GDM1 (cell line): ENCODE measurements at places on chromosomes 2 and 18.

GRCh38 chr2:228630786-228631185 is 449.3 kb upstream of the SPHKAP start:
- DNase-seq, result no peak

DNA sequence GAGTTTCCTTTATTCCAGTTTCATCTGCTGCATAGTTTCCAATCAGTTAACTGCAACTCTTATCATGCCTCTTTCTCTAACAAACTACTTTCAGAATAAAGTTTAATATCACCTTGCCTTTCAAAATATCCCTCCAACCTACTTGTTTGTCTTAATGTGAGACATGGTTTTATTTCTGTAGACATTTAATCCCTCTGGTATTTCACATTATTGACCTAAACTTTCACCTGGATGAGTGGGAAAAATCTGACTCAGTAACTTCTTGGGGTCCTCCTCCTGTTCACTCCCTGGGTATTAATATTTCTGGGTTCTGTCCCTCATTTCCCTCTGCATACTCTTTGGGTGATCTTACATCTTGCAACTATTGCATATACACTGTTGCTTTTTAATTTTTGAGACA is 27.9 kb downstream of the MSH6 start:
- no peak for DNase-seq

DNA sequence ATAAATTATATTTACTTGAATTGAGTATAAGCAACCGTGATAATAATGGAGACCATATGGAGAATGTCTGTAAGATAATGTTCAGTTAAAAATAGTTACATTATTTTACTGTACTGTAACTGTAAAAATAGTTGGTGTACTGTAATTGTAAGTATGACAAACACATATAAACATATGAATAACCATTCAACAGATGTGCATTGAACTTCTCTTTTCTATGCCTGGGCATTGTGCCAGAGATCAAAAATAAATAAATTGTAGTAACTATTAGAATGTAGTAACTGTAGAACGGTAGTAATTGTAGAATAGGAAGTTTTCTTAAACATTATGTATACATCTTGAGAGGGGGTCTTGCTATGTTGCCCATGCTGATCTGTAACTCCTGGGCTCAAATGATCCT is 287.4 kb upstream of the EPAS1 start:
- DNase-seq, result no peak

GRCh38 chr2:196927376-196928225 is 1.1 kb upstream of the PGAP1 start:
- peak; percentile 30 for DNase-seq

DNA sequence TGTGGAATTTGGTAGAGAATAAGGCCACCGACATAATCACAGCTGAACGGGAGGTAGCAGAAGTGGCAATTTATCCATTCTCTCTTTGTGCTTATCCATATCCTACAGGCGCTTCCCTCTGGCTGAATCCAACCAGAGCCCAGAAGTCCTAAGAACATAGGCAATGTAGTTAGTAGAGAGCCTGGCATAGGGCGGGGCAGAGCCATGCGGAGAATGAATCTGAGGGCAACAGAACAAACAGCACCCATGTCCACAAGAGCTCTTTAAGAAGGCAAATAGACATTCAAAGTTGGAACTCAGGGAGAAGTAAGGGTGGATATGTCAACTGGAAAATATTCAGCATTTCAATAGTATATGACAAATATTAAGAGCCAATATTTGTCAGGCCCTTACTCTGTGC is 305.9 kb upstream of the VWC2L start:
- no peak for DNase-seq

GRCh38 chr2:99153921-99154604 is 679 bp downstream of the TSGA10 start:
- DNase-seq, result no peak

DNA sequence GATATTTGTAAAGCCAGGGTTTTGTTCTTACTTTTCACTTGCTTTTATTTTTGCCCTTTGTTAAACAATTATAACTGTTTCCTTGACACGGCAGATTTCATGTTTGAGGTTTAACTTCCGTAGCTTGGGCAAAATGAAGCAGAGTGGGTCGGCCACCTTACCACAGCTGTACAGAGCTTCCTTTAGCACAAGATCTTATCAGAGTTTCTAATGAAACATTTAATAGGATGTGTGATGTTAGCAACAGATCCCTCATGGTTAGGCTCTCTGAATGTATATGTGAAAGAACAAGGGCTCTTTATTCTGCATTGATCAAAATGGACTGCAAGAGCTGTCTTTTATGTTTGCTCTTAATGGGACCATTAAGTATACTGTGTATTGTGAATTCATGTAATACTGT is 22.3 kb downstream of the RNF125 start:
- DNase-seq, result peak; percentile 62

GRCh38 chr2:159201360-159202063 is 85.0 kb downstream of the WDSUB1 start:
- DNase-seq, result no peak

DNA sequence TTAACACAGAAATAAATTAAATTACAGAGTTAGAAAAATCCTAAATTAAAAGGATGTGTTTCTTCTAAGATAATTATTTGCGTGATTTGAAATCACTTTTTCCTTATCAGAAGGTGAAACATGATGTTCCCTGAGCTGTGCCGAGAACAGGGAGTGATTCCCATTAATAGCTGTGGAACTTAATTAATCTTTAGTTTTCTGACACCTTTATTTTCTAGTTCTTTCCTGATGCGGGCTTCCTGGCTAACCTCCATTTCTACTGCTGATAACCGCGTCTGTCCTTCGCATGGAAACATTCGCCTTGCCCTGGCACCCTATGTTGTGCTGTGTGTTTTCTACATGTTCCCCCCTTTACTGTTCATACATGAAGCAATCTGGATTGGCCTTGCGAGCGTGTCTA is 172.9 kb downstream of the FAM210A start:
- no peak for DNase-seq

DNA sequence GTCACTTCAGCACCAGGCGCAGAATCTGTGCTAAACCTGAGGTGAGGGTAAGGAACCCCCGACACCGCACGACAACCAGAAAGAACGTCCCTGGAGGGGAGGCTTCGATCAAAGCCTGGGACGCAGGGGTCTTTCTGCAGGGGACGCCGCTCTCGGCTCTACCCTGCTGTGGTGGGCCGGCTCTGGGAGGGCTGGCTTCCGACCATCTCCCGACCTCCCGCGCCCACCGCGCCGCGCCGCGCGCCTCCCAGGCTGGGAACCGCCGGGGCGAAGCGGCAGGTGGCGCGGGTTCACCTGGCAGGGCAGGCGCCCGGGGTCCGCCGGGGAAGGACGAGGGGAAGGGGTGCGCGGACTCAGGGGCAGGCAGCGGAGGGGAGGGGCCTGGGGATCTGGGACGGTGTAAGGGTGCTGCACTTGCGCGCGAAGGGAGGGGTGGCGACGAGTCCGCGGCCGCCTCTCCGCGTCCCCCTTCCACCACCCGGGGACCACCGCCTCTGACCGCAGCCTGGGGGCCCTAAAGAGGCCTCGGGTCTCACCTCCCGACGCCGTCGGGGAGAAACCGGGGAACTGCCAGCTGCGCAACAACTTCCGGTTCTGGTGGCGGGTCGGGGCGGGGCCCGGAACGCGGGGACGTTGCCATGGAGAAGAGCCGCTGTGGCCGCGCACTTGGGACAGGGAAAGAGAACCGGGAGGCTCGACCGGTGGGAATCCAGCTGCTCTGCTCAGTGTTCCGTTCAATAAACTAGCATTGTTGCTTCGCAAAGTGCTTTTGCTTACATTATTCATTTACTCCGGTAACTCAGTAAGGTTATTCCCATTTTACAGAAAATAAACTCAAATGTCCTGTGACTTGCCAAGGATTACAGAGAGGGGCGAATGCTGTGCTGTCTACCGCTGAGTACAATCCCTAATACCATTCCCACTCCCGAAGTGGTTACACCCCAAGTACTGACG is at the start of gene ZNF396:
Gene ZNF396 (minus strand): TSS at position 596 of the 954 bp plus-strand sequence. CDS start 3,045 bp downstream, outside the sequence.
- DNase-seq, result peak; percentile 19

DNA sequence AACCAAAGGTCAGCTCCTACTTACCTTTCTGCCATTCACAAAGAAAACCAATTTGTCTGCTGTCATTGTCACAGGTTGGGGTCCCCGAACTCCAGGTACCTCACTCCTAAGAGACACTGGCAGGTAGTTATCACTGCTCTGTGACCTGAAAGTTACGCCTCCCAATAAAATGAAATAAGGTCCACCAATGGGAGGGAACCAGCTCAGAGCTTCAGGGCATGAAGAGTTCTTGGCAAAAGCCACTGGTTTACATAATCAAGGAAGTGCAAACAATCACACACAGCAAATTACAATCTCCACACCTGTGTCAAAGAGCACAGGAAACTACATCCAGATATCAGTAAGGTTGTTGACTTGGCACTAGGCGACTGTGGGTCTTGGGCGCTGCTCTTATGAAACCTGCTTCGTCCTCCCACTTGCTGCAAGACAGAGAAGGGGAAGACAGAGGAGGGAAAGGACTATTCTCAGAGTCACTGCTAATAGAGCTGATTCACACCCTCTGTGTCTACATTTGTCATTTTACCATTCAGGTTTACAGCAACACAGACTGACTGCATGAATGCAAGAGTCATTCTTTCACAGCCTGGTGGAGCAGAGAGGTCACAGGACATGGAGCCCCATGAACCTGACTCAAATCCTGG is at the start of gene XDH:
Gene XDH (minus strand): TSS at position 142 of the 641 bp plus-strand sequence. CDS start 76 bp downstream, at position 66.
- DNase-seq, result no peak

GRCh38 chr18:77090546-77091174 is 41.9 kb downstream of the MBP start:
- DNase-seq, result no peak

DNA sequence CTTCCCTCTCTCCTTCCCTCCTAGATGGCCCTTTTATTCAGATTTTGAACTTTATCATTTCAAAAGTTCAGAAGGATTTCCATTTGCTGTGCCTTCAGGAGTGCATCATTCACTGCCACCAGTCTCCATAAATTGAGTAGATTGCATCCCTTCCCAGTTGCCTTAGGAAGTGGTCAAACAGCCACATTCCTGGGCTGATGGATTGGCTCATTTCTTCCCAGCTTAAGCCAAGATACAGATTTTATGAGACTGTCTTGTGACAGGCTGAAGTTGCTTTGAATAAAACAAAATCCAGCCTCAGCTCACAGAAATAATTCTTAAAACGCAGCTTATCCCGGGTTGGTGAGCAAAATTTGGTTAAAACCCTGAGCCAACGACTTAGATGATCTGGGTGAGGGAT is 9.8 kb downstream of the NRP2 start:
- DNase-seq, result no peak

DNA sequence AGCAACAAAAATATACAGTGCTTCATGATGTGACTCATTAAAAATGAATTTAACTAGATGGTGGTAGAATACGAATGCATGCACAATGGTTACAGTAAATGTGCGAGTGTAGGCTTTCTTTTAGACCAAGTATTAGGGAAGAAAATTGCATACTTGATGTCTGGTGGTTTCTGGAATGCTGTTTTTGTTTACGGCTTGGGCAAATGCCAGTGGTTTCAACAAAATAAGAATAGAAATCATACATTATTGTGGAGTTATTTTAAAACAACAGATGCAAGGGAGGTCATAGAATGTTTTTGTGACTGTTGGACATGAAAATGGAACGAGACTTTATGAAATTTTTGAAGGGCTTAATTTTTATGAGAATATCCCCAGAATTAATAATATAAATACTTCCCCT is 580.9 kb downstream of the PLCL1 start:
- no peak for DNase-seq

DNA sequence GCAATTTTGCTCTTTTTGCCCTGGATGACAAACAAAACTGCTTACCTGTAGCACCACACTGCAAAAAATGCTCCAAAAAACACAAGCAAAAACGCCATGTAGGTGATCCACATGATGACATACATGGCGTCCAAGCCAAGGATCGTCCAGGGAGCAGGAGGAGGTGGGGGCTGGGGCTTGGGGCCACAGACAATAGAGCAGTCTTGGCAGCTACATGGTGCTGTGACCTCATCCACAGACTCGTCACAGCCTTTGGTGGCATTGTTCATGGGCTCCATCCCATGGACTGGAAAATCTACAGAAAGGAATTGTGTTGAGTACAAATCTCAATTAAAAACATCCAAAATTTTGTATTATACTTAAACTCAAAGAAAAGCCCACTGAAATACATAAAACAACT is 26.1 kb downstream of the NPC1 start:
- no peak for DNase-seq

- DNase-seq, result no peak
These were observed 584.5 kb upstream of the LRRTM1 start for GRCh38 chr2:80889009-80889408.

DNA sequence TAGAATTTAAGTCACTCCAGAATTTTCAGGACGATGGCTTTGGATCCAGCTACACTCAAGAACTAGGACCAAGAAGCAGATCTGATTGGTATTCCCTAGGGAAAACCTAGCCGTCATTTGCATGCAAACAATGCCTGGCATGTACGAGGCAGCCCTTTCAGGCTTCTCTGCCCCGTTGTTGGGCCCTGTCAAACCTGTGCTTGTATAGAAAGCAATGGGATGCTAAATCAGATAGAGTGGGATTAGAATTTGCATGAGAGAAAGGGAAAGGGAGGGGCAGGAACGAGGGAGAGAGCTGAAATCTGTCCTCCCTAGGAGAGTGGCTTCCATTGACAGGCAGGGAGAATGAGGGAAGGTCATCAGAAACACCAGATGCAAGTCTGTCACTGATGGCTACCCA is 28.6 kb downstream of the ARID5A start:
- DNase-seq, result no peak

- DNase-seq, result no peak
These were observed 99.2 kb downstream of the SESTD1 start for GRCh38 chr2:179165356-179166000.

GRCh38 chr2:174335254-174335987 is 667 bp downstream of the SP9 start:
- DNase-seq, result no peak
